ENCODE measurements at places on chromosomes 11 and 22.

DNA sequence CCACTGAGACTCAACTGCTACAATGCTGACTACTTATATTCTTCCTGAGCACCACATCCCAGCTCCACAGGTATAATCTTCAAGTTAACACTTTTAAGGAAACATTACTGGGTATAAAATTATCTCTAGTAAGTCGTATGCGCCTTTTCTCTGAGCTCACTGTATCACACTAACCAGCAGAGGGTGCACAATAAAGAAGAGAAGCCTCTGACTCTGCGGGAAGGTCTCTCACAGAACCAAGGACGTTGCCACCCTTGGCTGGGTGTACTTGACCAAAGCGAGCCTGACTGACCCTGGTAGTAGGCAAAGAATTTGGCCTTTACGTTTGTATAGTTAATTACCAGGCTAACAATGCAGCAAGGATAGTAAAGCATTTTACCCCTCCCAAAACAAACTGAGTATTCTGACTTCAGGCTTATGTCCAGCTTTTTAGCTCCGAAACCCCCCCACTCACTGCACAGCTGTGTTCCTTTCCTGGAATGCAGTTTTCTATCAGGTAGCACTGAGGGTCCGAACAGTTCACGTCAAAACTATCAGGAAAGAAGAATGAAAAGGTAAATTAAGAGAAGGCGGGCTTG is at the start of gene BTBD18:
TSS of gene BTBD18 (minus strand) at position 144 of the 578 bp plus-strand sequence. CDS start 631 bp downstream, outside the sequence.
- DNase-seq: no peak

DNA sequence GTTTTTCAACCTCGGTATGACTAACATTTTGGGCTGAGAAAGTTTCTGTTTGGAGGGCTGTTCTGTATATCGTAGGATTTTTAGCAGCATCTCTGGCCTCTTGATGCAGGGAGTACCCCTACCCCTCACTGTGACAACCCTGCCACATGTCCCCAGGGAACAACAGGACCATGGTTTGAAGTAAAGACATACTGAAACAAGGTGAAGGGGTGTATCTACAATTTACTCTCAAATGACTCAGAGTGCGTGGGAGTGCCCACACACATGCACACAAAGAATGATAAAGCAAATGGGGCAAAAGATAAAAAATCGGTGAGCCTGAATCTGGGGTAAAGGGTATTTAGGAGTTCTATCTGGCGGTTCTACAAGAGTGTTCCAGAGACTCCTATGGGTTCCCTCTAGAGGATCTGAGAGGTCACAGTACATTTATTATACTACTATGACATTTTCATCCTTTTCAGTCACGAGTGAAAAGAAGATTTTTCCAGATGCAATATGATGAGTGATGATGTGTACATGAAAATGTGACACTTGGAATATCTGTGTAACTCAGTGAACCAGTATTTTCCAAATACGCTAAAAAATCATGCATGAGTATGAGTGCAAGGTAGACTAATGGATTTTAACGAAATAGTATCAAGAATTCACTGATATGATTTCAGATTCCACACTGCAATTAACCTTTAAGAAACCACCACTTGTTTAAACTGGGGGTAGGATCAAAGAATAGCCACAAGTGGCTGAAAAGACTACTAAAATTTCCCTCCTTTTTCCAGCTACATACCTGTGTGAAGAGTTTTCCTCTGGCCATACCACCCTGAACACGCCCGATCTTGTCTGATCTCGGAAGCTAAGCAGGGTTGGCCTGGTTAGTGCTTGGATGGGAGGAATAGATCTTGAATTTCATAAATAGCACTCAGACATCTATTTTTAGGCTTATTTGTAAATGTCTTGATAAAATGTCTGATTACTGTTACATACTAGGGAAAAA is 56.3 kb upstream of the YPEL1 start:
- peak; percentile 53 for DNase-seq

GRCh38 chr11:115276799-115277198 is 227.4 kb downstream of the CADM1 start:
- DNase-seq: no peak

GRCh38 chr11:103536335-103536722 is 427.1 kb downstream of the DYNC2H1 start:
- DNase-seq: no peak

DNA sequence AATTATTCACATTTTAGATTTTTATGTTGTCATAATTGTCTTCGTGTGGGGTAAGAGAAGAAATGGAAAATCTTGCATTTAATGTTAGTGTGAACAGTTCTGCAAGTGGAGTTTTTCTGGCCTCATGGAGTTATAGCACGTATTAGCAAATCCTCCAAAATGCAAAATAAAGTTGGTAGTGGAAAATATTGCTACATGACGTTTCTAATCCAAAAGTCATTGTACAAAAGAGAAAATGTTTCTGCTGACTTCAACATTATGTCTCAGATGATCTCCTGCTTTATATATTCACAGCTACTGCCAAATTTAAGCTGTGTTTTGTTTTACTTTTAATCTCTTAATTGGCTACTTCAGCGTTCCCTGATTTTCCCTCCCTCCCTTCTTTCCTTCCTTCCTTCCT is 1804.0 kb upstream of the RAG2 start:
- no peak for DNase-seq

- DNase-seq: no peak
Measured at GRCh38 chr11:7299393-7299792, 47.7 kb downstream of the SYT9 start.

DNA sequence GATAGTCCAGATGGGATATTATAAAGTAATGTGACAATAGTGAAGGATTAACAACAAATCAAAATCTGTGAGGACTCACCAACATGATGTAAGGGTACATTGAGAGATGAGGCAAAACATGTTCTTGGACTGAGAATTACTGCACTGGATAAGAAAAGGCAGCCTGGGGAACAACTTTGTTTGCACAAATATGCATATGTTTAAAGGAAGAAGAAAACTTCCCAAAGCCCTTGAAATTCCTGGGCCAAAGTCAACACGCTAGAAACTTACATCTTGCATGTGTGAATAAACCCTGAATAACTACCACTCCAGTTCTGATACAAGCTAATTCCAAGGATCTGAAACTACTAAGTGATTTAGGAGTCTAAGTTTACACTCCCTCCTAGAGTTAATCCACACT is 1.1 kb downstream of the OR52A5 start:
- DNase-seq: no peak

DNA sequence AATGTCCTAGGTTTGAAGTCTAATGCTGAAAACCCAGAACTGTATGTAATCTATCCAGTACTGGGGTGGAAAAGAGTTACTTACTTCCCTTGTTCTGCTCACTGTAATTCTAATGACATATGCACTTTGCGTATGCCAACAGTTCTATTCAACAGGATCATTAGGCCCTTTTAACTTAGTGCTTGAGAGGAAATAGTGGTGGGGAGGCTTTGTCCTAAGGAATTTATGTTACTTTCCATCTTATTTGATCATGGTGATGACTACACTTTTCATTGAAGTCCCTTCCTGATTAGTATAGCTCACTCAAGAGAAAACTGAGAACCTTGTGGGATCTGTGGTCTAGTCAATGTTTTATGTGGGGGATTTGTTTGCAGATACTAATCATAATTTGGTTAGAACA is 348.2 kb downstream of the GUCY1A2 start:
- no peak for DNase-seq

DNA sequence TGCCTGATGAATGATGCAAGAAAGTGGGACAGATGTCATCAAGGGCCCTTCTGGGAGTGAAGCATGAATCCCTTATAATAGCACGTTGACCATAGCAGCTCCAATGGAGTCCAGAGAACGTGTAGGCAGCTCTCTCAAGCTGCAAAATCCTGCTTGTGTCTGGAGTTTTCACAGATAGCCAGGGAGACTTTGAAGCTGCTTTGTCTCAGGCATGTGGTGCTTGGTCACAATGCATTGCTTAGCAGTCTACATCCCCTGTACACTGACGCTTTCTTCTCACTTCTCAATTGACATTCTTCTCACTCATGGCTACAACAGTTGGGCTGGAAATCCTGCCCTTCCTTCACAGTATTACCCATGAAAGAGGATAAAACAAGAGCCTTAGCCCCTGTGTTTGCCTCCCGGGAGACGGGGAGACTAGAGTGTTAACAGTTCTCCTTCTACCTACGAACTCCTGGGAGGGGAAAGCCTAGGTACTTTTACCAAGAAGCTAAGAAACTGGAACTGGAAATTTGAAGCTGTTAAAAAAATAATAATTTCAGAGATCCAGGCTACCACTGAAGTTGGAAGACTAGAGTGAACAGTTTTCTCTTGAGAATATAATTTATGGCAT is 20.7 kb upstream of the MMP7 start:
- DNase-seq: no peak

DNA sequence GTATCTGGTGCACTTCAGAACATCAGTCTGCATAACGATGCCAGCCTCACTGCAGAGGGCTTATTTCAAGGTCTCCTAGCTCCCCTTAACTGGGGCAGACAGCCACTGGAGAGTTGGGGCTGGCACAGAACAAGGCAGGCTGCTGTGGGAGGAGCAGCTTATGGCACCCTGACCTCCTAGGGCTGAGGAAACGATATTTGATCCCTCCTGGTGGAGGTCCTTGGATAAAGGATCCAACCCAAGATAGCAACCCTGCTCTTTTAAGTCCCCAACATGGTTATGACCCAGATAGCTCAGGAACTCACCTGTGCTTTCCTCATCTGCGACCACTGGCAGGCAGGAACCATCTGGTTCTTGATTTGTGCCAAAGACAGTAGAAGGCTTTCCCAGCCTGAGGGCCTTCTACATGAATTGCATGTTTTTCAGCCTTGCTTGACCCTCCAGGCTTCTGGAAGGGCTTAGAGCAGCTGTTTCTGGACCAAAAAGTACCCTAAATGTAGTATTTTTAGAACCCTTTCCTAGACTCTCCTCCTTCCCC is 2.8 kb downstream of the TMEM109 start:
- no peak for DNase-seq

- DNase-seq: no peak
Measured at GRCh38 chr11:96043291-96043690, 119.4 kb upstream of the MTMR2 start.

GRCh38 chr22:50146439-50147238 is 23.9 kb upstream of the PANX2 start:
- no peak for DNase-seq

GRCh38 chr11:114977651-114978050 is 299.3 kb downstream of the NXPE2 start:
- DNase-seq: no peak

GRCh38 chr22:26314656-26315055 is 114.4 kb upstream of the ASPHD2 start:
- no peak for DNase-seq

DNA sequence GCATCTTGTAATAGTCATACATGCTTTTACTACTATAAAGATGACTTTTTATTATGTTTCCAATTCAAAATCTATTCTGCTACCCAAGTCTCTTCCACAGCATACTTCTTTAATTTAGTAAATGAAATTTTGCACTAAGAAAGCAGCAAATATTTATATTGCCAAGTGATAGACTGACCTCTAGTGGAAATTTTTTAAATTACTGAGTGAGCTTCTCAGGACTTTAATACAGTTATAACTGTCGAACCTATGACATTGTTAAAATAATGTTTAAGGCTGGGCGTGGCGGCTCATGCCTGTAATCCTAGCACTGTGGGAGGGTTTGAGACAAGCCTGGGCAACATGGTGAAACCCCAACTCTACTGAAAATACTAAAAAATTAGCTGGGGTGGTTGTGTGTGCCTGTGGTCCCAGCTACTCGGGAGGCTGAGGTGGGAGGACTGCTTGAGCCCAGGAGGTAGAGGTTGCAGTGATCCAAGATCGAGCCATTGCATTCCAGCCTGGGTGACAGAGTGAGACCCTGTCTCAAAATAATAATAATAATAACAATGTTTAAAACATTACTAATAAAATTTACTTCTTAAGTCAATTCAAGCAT is 27.3 kb downstream of the STK33 start:
- DNase-seq: no peak

GRCh38 chr22:50400406-50400805 is 57.3 kb downstream of the PPP6R2 start:
- DNase-seq: no peak

- DNase-seq: no peak
Measured at GRCh38 chr22:31613286-31613903, 48.6 kb downstream of the PISD start.

DNA sequence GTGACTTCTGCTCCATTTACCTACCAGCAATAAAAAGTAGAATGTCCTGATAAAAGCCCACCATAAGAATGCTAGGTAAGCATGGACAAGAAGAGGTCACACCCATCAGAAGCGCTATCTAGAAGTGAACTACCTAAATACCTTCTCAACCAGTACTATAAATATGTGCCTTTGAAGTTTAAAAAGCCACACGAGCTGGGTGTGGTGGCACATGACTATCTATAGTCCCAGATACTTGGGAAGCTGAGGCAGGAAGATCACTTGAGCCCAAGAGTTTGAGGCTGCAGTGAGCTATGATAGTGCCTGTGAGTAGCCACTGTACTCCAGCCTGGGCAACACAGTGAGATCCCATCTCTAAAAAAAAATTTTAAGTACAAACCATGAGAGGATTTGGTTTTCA is 66.7 kb downstream of the PACSIN2 start:
- DNase-seq: no peak

GRCh38 chr11:8296872-8297271 is 33.2 kb upstream of the LMO1 start:
- DNase-seq: no peak

DNA sequence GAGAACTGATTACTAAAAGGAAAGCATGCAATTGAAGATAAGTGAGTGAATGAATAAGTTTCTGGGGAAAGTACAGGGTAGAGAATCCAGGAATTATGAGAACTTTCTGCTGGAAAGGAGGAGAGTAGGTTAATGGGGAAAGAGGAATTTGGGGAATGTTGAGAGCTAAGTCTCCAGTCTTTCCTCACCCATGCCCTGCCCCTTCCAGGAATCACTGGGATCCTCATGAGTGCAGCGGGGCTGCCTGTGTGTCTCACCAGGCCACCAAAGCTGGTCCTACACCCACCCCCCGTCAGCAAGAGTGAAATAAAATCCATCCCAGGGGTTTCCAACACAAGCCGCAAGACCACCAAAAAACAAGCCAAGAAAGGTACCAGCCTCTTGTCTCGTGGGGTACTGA is 17.0 kb downstream of the DTX4 start:
- DNase-seq: no peak

GRCh38 chr11:128190312-128190711 is 397.0 kb downstream of the ETS1 start:
- DNase-seq: peak; percentile 8

GRCh38 chr22:27749597-27750225 is 51.8 kb downstream of the MN1 start:
- no peak for DNase-seq

GRCh38 chr11:87038235-87038977 is 672 bp downstream of the TMEM135 start:
- DNase-seq: no peak

DNA sequence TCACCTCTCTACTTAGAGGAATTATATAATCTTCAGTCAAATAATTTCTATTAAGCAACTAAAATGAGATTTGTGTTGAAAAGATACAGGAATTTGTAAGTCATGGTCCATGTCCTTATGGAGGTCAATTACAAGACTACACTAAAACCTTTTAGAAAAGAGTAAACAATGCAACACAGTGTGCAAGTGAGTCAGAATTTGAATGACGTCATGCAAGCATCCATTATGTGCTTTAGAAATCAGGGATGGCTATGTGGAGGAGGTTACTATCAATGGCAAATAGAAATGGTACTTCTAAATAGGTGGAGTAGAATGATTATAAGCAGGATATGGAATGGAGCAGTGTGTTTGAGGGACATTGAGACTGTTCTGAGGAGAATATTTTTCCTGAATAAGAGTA is 16.6 kb downstream of the OR10D3 start:
- no peak for DNase-seq
